Right atrium auricular region (tissue), 2 donors: ENCODE measurements at places on chromosomes 1 and 21. TPM values are rescaled to one million over a fixed set of nuclear protein-coding genes. Genes with fewer than 3 reads are reported as not detected.

GRCh38 chr1:198268784-198269645 is 112.2 kb downstream of the NEK7 start:
- no peaks in the 10 kb centered on the region for H3K36me3 ChIP-seq
- H3K27me3 ChIP-seq = no peaks in the 10 kb centered on the region

DNA sequence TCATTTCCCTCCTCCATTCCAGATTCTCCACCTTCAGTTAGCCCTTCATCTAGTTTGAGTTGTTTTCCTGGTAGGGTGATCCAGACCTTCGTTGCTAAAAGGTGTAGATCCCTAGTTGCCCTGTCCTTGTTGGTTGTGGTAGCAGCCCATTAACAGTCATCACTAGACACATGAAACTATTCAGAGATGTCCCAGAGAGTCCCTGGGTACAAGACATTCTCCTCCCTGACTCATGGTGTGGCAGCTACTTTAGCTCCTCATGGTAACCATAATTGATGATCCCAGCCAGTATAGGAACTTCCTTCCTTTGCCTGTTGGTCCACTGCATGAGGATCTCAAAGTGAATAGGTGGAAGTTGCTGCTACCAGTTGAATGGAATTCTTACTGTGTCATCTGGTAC is 6.0 kb upstream of the SH2D2A start:
- no peak overlapping the region for H3K4me3 ChIP-seq
- H3K4me1 ChIP-seq = no peaks in the 10 kb centered on the region
- H3K36me3 ChIP-seq = no peaks in the 10 kb centered on the region
- H3K27me3 ChIP-seq = no peaks in the 10 kb centered on the region

GRCh38 chr21:45858180-45858579 is 123.4 kb upstream of the COL6A1 start:
- no peaks in the 10 kb centered on the region for H3K4me1 ChIP-seq
- no peak for DNase-seq
- H3K27ac ChIP-seq = no peak overlapping the region
- H3K36me3 ChIP-seq = no peaks in the 10 kb centered on the region

- no peaks in the 10 kb centered on the region for H3K27me3 ChIP-seq
- H3K4me1 ChIP-seq = no peaks in the 10 kb centered on the region
- no peak overlapping the region for H3K4me3 ChIP-seq
- no peak overlapping the region for H3K27ac ChIP-seq
Observed at GRCh38 chr1:210686841-210687240, 358.1 kb downstream of the HHAT start.

DNA sequence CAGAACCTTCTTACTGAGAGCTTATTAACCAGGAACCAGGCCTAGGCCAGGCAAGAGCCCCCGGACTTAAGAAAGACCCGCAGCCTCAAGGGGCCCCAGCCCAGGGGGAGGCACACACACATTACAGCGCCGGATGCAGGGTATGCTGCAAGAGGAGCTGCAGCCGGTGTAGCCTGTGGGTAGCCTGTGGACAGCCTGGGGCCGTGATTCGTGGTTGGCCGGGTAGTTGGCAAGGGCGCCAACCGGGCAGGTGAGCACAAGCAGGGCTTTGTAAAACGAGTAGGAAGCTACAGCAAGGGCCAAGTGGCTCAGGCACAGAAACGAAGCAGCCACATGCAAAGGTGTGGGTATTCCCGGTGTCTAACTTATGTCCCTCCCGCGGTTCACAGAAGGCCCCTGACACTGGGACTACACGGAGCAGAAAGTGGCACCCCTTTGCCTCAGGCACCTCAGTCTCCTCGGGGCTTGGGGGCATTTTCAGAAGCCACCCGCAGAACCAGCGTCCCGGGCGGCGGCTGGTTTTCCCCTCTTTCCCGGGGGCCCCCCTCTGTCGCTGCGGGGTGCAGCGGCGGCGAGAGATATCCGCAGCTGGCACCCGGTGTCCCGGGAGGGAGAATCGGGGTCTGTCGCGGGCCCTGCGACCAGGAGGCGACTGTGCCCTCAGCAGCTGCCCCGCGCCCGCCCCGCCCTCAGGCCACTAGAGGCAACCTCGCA is 40.8 kb downstream of the KIAA1614 start:
- no peak for DNase-seq
- peaks cover 17% of the 10 kb centered on the region for H3K4me1 ChIP-seq
- peaks cover 13% of the 10 kb centered on the region for H3K36me3 ChIP-seq
- H3K27me3 ChIP-seq = no peaks in the 10 kb centered on the region

DNA sequence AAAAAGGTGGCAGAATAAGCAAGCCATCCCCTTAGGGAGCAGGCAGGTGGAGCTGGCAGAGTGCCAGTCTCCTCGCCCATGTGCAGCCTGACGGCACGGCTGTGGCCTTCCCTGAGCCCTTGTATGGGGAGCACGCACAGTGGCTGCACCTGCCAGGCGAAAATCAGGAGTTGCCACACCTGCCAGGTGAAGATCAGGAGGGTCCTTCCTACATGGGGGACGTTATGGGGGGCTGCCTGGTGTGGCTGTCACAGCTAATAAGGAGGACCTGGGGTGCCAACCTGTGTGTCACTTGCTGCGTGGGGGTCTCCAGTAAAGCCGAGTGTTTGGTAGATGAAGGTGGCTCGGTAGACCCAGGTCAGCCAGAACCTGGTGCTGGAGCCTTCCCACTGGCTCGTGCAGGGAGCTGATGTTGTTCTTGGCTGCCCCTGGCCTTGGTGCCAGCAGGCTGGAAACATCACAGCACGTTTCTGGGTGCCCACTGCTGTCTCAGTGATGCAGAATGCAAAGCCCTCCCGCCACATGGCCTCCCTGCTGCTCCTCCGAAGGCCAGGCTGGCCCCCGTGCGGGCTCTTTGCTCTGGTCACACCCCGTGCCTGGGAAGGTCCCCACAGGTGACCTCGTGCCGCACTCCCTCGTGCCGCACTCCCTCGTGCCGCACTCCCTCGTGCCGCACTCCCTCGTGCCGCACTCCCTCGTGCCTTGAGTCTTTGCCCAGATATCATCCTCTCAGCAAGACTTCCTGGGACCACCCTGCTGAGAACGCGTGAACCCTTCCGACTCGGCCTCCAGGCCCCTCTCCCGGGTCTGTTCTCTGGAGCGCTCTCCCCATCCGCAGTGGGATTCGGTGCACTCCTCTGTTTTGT is 55.4 kb downstream of the SLC37A1 start:
- H3K27me3 ChIP-seq = no peaks in the 10 kb centered on the region
- no peak overlapping the region for H3K27ac ChIP-seq
- DNase-seq = no peak
- H3K36me3 ChIP-seq = no peaks in the 10 kb centered on the region
- no peaks in the 10 kb centered on the region for H3K4me1 ChIP-seq
- H3K4me3 ChIP-seq = no peak overlapping the region

GRCh38 chr1:110229348-110230001 is 19.4 kb downstream of the KCNC4 start:
- no peaks in the 10 kb centered on the region for H3K27me3 ChIP-seq
- DNase-seq = no peak
- peaks cover 8% of the 10 kb centered on the region for H3K36me3 ChIP-seq
- H3K4me3 ChIP-seq = no peak overlapping the region
- no peaks in the 10 kb centered on the region for H3K4me1 ChIP-seq

GRCh38 chr1:51482881-51483280 is 36.2 kb downstream of the EPS15 start:
- H3K27ac ChIP-seq = no peak overlapping the region
- H3K4me3 ChIP-seq = no peak overlapping the region
- H3K36me3 ChIP-seq = peaks cover 6% of the 10 kb centered on the region
- DNase-seq = no peak

DNA sequence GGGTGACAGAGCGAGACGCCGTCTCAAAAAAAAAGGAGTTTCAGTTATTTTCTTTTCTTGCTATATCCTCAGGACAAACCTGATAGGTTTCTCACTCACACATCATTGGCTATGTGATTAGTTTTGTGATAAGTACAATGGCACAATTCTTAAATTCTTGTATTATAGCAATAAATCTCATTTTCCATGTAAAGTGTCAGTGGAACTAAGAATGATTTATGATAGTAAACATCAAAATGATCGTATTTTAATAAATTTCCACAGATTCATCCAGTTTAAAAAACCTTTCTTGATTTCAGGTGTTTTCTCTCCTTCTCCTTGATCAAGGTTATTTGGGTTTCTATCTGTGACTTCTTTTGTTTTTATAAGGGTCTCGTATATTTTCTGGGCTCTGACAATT is 3.5 kb downstream of the DNAJC28 start:
- no peaks in the 10 kb centered on the region for H3K36me3 ChIP-seq
- H3K27ac ChIP-seq = no peak overlapping the region
- H3K4me1 ChIP-seq = no peaks in the 10 kb centered on the region

GBP4 gene
- 6.2 TPM for total RNA-seq

CD34 gene
- 76.7 TPM for total RNA-seq

TLR5 gene
- 1.0 TPM for total RNA-seq
